ENCODE measurements at places on chromosomes 5 and 9. TPM values are rescaled to one million over a fixed set of nuclear protein-coding genes. Genes with fewer than 3 reads are reported as not detected.

- no peak for DNase-seq
Measured at GRCh38 chr5:98570661-98571191, 202.7 kb upstream of the RGMB start.

DNA sequence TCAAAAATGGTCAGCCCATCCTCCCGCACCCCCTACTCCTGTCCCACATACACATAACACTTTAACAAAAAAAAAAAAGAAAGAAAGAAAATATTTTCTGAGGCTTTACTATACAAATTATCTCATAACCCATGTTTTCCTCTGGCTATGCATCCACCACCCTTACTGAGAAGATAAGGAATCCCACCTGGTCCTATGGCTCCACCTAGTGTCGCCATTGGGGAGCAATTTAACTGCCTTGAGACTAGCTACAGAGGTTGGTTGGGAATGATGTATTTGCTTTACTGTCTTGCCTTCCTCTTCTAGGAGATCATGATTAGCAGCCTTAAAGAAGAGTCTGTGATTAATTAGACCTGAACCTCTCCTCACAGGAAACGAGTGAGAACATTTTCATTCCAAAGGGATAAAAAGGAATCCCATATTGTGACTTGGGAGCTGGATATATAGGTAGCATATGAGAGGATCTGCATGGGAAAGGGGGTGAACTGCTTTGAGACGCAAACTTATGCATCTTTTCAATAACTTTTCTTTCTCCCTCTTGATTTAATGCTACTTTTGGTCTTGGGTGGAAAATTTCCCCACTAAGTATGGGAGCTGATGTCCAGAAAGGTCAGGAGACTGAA, 77.7 kb upstream of the SELENOP start:
- DNase-seq, result peak; percentile 84

DNA sequence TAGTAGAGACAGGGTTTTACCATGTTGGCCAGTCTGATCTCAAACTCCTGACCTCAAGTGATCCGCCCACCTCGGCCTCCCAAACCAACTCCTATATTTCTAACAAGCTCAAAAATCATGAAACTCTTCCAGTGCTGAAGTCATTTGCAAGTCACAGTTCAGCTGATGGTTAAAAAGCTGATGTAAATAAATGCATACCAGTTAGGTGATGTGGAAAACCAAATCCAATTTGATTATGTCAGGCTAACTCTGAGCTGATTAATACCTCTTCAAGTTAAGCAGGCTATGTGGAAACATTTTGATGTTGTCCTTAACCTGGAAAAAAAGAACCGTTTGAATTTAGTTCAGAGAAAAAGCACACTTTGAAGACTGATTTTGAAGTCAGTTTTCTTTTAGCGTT, 51.0 kb downstream of the TMEM252 start:
- no peak for DNase-seq

GRCh38 chr9:98168941-98169488, 23.4 kb downstream of the CORO2A start:
- DNase-seq, result peak; percentile 56

LCN9 gene
- total RNA-seq, result not detected

GRCh38 chr9:116547729-116548426, 139.2 kb upstream of the TRIM32 start:
- DNase-seq, result no peak

DNA sequence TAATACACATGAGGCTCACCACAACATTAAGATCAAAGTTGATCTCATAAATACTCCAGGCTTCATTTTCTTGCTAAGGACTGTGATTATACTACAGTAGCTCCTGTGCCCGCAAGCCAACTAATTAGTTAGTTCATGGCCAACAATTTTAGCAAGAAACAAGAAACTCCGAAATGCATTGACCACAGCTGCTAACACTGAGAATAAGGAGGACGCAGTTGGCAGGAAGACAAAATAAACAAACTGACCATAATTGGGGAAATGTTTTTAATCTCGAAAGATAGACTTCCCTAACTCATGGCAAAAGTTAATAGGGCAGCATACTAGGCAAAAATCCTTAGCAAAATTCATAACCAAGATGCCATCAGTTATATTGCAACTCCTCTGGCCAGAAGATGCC, 115.5 kb upstream of the SPEF2 start:
- no peak for DNase-seq

- no peak for DNase-seq
Measured at GRCh38 chr9:137297966-137298365, 4.1 kb downstream of the NRARP start.

DNA sequence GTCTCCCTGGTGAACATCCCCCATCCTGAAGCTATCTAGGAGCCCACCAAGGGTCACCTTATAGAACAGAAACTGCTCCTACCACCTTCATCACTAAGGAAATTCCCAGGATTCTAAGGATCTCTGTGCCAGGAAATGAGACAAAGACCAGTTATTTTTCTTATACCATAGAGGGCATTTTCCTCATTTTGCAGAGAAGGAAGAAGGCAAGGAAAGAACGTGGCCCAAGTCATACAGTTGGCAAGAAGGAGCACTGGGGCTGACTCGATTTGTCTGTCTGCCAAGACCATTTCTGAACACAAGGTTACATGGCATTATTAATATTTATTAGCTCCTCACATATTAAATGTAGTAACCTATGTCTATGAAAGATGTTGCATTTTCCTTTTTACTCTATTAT, 49.6 kb upstream of the TNFSF15 start:
- no peak for DNase-seq

FGF18 gene
- total RNA-seq, result 0.63 TPM

GRCh38 chr9:34197756-34198711, 19.2 kb downstream of the UBAP1 start:
- DNase-seq, result no peak

All from mucosa of gallbladder (tissue), 1 donor.